Activated T-cell treated with anti-CD3 and anti-CD28 coated beads for 1 hour (primary cell): ENCODE measurements at places on chromosomes 12 and 14.

DNA sequence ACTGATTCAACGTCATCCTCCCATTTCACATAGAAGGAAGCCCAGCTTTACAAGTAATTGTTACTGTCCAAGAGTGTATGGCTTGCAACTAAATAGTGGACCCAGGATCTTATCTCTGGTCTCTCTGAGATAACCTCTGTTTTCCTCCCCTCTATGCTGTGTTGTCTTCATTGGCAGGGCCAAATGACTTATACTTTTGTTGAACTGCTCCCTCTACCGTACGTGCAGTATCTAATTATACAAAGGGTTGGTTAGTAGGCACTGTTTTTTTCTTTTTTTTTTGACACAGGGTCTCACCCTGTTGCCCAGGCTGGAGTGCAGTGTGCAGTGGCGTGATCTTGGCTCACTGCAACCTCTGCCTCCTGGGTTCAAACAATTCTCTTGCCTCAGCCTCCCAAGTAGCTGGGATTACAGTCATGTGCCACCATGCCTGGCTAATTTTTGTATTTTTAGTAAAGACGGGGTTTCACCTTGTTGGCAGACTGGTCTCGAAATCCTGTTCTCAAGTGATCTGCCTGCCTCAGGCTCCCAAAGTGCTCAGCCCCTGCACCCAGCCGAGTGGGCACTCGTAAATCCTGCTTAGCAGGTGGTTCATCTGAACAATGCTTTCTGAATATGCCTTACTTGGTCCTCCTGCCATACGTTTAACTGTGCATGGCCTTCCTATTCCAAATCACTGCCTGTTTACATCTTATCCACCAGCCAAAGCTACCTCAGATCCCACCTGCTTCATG is 162.1 kb downstream of the ADCK1 start:
- DNase-seq, result no peak

DNA sequence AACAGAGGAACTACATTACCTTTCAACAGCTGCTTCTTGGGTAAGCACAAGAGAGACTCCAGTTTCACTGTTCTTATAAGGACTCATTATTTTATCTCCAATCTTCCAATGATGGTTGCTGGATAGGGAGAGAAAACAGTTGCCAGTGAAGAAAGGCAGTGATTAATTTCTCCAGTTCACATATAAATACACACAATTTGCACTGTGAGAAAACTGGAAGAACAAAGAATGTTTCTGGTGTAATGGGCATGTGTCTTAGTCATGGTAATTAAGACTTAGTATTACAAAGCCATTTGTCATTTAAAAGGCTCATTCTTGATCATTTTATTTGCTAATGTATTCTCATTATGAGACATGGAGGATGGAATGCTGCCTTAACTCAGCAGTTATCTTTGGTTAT is 78.0 kb upstream of the FAR2 start:
- no peak for DNase-seq

DNA sequence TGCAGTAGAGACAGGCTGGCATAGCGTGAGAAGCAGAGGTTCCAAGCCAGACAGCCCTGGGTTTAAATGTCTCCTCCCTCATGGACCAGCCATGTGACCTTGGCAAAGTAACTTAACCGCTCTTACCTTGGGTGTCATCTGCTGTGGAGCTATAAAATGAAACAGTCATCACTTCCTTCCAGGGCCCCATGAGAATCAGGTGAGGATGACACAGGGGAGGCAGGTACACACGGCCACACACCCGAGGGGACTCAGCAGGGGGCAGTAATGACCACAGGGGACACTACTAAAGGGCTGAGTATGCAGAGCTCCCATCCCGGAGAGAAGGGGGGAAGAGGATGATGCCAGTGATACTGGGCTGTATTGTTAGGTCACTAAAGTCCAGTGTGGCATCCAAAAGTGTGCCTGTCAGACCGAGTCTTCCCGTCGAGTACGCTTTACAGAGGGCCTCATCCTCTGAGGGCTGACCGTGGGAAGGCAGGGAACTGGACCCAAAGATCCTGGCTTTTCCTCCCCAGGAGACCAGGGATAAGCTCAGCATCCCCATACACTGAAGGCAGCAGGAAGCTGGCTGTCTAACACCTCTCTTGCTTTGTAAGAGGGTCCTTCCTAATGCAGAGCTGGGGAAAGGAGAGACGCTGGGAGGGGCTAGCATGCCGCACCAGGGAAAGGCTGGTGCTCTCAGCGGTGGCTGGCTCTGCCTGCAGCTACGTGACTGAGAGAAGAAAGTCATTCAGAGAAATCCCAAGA is 94.2 kb downstream of the SINHCAF start:
- DNase-seq, result no peak

DNA sequence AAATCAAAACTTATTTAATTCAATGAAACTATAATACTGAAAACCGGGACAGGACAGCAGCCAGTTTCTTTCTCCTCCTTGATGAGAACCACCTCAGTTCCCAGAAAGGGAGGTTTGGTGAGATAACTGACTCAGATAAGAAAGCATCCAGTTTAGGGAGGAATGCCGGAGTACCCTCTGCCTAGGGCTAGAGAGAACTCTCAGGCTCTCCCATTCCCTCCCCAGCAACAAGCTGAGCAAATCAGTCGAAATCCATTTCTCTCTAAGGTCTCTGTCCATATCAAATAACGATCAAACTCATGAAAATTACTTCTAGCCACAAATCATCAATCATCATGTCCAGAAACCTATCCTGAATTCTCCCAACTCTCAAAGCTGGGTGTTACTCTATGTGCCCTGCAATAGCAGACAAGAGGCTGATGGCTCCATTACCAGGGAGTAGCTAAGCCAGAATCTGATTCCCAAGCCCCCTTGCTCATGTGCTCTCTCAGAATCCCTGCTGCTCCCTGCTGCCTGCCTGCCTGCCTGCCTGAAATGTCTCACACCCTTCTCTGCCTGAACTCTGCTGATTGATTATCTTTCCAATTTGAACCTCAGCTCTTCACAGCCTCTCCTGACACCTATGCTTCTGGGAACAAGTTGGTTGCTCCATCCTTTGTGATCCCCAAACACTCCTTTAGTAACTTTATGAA is 49.4 kb downstream of the SLC25A47 start:
- DNase-seq, result no peak

GRCh38 chr14:33652566-33653307 is 298.1 kb downstream of the EGLN3 start:
- no peak for DNase-seq

GRCh38 chr14:92099802-92100201 is 6.6 kb downstream of the ATXN3 start:
- no peak for DNase-seq

- DNase-seq, result no peak
These were observed 117.6 kb upstream of the RASSF8 start for GRCh38 chr12:25840678-25841465.

DNA sequence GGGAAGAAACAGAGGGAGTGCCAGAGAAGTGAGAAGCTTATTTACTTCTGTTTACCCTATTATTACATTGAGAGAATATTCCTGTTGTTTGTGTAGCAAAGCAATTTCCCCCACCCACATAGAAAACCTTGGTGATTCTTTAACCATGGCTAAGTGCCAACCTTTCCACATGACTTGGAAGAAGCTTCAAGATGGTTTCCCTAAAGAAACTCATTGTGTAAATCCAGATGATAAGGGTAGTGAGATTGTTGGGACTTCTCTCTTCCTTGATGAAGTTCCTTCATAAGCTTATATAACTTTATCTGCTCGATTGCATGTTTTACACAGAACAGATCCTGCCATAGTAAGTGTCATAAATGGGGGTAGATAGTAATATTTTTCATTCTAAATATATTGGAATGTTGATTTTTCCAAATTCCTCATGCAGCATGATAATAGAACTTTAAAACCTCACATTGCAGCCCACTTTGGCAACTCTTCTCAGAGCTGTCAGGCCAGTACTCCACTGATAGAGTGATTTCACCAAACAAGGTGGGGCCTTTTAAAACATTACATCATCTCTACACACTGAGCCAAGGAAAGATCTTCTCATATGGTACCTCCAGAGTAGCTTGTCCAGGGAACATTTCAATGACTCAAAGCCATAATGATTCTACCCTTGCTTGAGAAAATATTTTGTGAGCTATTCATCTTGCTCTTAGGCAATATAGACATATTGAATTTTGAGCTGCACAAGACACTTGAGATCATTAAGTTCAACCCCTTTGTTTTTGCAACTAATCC is 47.8 kb upstream of the KIF21A start:
- DNase-seq, result no peak

- no peak for DNase-seq
These were observed 55.9 kb downstream of the C14orf132 start for GRCh38 chr14:96095058-96095457.

GRCh38 chr12:67433385-67434175 is 164.4 kb downstream of the CAND1 start:
- no peak for DNase-seq

DNA sequence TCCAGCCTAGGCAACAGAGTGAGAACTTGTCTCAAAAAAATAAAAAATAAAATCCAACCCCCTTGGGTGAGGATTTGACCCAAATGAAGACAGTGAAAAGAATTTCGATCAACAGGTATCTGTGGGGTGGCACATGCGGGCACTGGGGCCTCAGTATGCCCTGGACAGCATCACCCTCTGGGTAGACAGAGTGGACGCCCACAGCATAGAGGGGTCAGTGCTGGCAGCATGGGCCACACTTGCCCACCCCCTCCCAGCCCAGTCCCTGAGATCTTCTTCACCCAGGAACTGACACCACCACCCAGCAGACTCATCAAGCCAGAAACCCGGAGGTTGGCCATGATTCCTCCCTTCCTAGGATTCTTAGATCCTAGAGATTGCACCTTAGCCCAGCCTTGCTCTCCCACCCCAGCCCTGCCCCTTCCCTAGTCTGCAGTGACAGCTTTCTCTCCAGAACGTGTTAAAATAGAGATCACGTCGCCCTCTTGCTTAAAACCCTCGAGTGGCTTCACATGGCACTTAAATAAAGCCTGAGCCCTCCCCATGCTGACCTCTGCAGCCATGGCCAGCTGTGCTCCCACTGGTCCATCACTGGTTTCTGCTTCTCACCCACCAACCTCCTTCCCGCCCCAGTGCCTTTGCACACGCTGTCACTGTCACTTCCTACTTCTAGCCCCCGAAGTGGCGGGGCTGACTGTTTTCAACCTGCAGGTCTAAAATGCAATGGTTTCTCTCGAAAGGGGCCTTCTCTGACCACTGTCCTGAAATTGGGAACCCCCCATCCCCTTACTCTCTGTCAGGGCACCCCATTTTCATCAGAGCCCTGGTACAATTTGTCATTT is 26.2 kb upstream of the DYNC1H1 start:
- DNase-seq, result no peak

DNA sequence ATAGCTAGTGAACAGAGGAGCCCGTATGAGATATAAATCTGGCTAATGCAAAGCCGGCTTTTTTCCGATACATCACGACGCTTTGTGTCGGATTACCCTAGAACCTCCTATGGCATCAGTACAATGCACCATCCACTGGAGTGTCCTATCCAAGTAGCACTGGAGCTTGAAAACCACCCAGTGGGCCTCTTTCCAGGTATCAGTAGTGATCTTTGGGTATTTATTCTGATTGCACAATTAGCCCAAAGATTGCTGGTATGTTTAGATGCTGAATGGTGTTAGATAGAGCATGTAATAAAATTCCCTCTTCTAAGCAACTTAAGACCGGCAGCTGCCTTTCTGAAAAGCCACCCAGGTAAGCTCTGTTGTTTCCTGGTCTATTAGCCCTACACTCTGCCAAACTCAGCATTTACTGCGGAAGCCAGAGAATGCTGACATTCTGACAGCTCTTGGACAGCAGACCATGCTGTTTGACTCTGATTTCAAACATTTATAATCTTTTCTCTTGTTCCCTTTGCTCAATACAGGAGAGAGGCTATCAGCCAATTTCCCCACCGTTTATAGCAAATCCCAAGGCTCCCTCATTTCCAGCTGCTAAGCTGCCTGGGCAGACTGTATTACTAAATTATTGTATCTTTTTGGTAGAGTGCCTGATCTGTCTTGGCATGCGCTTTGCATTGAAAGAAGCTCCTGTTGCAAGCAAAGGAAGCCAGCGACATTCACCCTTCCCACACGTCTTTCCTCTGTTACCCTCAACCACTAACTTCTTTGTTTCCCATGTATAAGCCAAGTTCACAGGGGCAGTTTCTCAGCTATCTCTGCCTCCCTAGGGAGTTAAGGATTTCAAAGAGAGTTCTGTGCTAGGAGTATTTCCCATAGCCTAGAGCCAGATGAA is 388.3 kb upstream of the GARIN6 start:
- no peak for DNase-seq

DNA sequence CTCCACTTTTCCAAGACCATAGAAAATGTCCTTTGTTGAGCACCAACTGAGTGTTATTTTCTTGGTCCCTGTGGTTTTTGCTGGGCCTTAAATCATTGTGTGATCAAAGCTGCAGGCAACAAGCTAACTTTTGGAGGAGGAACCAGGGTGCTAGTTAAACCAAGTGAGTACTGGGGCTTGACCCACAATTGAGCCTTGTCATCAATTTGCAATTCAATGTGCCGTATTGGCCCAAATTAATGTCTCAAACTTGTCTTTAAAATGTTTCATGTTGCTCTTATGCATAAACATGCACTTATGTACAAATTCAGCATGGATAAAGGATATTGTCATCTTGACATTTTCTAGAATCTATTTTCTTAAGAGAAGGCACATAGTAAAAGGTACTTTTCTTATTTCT is 62.3 kb downstream of the DAD1 start:
- no peak for DNase-seq

- DNase-seq, result no peak
These were observed 8.8 kb upstream of the EVL start for GRCh38 chr14:100056431-100056830.

DNA sequence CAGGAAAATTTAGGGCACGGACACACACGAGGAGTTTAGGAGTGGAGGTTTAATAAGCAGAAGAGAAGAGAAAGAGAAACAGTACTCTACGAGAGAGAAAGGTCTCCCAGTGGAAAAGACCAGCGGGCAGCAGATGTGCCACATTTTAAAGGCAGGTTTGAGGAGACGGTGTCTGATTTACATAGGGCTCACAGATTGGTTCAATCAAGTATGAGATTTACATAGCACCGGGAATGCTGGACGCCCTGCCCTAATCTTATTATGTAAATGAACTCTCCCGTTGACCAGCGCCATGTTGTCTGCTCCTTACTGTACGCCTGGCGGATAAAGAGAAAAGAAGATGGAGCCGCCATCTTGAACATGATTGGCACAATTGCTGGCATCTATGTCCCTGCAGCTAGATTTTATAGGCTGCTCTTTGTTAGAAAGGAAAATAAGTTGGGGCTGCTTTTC is 17.9 kb downstream of the NFKBIA start:
- no peak for DNase-seq

- no peak for DNase-seq
These were observed 2.3 kb downstream of the PTMS start for GRCh38 chr12:6768437-6768914.

DNA sequence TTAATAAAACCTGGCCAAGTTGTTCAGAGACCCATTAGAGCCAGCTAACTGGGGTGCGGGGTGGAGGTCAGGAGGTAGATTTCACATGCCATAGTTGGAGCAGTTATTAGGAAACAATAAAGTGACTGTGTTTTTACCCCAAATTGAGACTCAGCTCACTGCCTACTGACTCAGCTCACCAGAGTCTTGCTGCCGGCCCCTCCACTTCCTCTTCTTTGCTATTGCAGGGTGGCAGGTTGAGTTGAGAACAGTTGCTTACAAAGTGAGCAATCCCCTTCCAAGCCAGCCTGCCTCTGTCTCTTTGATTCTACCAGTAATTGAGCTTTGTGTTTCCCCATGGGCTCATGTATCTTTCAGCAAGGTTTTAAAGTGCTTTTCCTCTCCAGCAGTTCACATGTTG is 12.9 kb downstream of the ST8SIA1 start:
- DNase-seq, result no peak
